ENCODE measurements at places on chromosomes 2 and 18.
A peak's percentile ranks its signal among the peaks of the same experiment; 100 is the strongest.

DNA sequence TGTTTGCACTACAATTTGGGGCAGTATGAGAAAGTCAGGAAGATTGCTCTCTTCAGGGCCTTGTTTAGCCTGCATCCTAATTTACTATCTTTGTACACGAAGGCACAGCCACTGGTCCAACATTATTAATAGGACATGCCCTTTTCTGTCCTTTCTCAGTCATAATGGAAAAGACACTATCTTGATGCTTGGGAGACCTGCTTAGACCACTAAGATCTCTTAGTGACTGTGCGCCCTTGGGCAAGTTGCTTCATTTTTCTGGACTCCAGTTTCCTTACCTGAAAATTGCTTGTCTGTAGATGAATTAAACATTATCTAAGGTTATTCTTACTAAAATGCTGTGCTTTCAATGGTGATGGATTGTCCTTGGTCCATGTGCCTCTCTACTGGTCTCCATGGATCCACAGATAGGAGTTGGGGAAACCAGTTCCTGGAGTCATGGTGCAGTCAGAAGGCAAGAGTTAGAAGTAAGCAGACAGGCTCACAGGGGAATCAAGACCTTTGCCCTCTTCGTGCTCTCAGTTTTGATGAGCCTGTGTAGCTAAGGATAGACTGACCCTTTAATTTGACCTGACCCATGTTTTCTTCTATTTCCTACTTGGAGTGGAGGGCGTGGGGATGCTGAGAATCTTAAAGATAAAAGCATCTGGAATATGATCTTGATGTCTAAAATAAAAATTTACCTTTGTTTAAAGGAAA is 114.0 kb downstream of the RAPGEF4 start:
- no peak for DNase-seq

DNA sequence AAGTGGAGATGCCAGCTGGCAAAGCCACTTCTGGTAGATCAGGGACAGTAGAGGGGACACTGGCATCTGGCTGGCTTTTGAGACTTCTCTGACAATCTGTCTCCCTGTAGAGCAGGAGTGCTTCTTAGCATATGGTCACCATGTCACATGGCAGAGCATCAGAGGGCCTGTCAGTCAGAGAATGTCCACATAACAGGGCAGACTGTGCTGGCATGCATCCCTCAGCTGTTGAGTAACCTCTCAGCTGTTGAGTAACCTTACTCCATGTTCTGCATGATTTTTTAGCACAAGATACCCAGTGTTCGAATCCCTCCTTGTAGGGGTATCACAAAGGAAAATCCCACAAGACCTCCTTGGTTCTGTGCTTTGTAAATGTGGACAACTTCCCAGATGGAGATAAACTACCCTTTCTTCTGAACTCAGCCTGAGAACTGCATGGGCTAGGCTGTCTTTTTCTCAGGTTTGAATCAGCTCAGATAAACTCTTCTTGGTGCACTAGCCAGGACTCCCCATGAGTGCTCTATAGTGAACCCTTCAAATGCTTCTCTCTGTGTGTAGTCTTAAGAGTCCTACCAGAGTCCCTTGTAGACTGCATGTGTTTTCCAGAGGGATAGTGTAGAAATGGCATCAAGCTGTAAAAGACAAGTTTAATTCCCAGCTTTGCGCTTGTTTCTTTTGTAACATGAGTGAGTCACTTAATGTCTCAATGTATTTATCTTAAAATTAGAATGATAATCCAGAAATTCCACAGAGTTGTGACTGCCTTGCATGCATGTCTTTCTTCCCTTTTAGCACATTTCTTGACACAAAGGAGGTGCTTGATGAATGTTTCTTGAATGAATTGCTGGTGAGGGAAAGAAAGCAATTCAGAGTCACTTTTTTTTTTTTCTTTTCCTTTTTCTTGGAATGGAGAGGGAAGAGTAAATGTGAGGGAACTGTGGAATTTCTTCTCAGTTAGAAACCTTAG is 442.3 kb upstream of the HNMT start:
- DNase-seq, result no peak

GRCh38 chr18:49135877-49136276 is 185.1 kb upstream of the SMAD7 start:
- DNase-seq, result peak; percentile 53

GRCh38 chr18:35892118-35892517 is 80.4 kb upstream of the RMP24 start:
- DNase-seq, result no peak

- DNase-seq, result no peak
Measured at GRCh38 chr2:168495524-168495923, 39.5 kb downstream of the CERS6 start.

All from mesendoderm (in vitro differentiated cells).